ENCODE measurements at places on chromosomes 12 and 14.

GRCh38 chr14:105152794-105153241, 15.8 kb downstream of the JAG2 start:
- DNase-seq: no peak

GRCh38 chr14:93034671-93034994, 81.1 kb downstream of the ITPK1 start:
- no peak for DNase-seq

DNA sequence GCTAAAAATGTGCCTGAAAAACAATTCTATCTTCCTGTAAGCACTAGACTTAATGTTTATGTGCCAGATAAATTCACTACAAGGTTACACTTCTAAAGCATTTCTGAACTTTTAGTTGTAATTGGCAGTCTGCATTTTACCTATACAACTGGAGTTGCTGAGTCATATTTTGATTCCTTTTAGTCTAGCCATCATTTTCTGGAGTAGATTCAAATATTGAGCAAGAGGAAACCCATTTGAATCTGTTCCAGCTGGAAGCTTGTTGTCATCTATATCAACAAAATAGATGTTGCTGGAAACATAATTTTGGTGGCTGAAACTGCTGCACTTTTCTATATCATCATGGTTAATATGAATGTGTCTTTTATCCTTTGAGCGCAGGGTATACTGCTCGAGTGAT, 122.2 kb upstream of the CCDC175 start:
- DNase-seq: no peak

GRCh38 chr14:95382747-95383146, 63.0 kb upstream of the CLMN start:
- DNase-seq: no peak

DNA sequence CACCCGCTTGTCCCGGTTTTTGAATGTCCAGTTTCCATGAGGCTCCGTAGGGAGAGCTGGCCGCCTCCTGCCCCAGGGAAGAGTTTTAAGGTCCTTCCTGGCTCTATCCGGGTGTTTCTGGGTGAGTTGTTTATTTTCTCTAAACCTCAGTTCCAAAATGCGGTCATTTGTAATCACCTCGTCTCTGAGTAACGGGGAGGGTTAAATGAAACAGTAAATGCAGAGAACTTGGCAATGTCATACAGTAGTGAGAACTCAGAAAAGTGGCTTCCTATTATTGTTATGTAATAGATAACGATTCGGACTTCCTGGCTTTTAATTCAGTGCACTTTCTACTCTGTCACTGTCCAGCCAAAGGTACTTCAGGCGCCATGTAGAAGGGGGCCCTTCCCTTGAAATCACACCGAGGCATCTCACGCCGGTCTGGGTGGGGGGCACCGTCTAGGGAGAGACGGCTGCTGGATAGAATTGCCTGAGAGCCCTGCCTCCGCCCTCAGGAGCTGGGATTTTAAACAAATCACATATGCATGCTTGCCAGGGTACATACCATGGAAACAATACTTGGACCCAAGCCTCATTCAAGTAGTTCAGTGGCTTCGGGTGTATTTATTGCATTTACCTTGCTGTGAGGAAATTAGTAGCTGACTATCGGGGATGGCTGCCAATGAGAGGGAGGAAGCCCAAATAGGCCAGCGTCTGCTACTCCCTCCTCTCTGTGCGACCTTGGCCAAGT, 26.4 kb downstream of the NOS1 start:
- DNase-seq: no peak

DNA sequence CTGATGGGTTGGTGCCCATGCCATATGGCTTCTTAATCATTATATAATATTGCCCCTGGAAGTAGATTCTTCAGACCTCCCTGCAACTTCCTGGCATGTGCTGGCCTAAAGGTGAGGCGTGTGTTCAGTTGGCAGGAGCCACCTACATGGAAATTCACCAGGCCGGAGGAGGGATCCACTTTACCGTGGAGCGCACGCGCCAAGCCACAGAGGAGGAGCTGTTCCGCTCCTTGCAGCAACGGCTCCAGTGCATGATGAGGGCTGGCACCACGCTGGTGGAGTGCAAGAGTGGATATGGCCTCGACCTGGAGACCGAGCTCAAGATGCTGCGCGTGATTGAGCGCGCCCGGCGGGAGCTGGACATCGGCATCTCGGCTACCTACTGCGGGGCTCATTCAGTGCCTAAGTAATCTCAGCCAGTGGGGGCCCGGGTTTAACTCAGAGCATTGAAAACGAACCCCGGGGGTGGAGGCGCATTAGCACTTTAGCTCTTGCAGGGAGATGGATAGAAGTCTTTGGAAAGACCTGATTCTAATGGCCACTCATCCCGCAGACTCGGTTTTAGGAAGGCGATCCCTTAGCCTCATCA, 13.5 kb downstream of the AMDHD1 start:
- DNase-seq: no peak

- no peak for DNase-seq
Observed at GRCh38 chr14:93108105-93108504, 7.6 kb downstream of the ITPK1 start.

GRCh38 chr12:8917751-8918150, 3.4 kb downstream of the PHC1 start:
- DNase-seq: no peak

GRCh38 chr14:51824191-51824590, 36.2 kb upstream of the GNG2 start:
- no peak for DNase-seq

DNA sequence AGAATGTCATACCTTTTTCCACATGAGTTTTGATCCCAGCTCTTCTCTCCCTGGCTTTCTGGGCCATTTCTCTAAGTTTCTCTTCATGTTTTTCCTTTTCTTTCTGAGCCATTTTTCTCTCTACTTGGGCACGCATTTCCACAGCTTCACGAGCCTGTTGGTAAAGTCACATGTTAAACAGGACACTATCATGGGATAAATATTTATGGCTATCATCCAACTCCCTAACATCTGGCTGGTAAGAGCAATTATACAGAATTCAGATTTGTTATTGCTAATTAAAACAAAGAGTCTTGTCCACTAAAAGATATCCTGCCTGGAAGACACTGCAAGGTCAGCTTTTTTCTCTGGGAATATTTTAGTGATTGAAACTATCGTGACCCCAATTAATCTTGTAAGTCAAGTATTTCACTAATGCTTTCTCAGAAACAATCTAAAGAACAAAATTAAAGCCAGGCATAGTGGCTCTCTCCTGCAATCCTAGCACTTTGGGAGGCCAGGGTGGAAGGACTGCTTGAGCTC, 23.1 kb downstream of the SLIRP start:
- DNase-seq: no peak

- DNase-seq: no peak
Observed at GRCh38 chr14:34227834-34228649, 234.0 kb downstream of the SPTSSA start.

- no peak for DNase-seq
Observed at GRCh38 chr12:14366209-14367039, 942 bp downstream of the ATF7IP start.

DNA sequence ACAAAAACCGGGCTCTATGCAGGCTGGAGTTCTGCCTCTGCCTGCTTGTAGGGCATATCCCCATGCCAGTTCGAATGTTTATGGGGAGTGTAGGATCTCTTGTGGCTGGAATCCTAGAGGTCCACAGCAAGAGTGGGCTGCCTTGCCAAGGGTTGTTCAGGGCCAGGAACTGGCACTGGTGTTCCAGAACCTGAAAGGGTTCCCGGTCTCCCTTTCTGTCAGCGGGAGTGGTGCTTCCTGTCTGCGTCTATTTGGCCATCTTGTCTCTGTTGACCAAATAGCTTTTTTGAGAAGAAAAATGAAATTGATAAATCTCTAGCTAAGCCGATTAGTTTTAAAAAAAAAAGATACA, 17.8 kb downstream of the OLR1 start:
- no peak for DNase-seq
